ENCODE measurements at places on chromosomes 3 and 15.

- no peak for DNase-seq
These were observed 69.9 kb downstream of the FILIP1L start for GRCh38 chr3:100044369-100044768.

GRCh38 chr3:185042312-185043050 is 110.4 kb downstream of the C3orf70 start:
- DNase-seq = no peak

DNA sequence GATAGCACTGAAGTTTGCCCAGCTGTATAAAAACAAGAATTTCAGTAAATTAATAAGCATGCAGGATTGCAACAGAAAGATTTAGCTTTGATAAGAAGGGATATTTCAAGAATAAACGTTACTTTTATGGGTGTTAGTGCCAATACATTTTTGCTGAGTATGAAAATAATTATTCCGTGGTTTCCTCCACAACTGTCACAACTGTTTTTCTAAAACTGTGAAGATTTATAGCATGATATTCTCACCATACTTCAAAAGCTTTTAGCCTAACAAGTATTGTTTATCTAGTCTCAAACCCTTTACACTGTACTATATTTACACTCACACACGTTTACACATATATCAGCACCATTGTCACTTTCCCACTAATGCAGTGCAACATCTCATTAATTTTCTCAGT is 200.5 kb downstream of the TPRG1 start:
- DNase-seq = no peak

GRCh38 chr15:59448871-59449270 is 10.9 kb downstream of the FAM81A start:
- DNase-seq = no peak

GRCh38 chr15:71747128-71748083 is 62.9 kb upstream of the NR2E3 start:
- DNase-seq = no peak

DNA sequence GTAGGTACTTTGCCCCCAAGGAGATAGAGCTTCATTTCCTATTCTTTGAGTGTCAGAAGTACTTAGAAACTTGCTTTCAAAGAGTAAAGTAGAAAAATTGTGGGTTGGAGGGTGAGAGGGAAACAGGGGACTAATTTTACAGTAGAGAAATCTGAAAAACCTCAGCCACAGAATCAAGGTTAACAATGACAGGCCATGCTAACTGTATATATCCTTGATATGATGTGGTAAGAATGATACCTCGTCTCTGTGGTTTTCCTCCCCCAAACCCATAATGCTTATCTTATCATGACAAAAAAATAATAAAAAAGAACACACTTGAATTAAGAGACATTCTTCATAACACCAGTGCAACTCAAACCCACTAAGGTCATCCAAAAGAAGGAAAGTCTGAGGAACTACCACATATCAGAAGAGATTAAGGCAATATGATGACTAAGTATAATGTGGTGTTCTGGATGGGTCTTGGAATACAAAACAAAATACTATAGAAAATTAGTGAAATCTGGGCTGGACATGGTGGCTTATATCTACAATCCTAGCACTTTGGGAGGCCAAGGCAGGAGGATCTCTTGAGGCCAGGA is 360.4 kb downstream of the ULK4 start:
- DNase-seq = no peak

DNA sequence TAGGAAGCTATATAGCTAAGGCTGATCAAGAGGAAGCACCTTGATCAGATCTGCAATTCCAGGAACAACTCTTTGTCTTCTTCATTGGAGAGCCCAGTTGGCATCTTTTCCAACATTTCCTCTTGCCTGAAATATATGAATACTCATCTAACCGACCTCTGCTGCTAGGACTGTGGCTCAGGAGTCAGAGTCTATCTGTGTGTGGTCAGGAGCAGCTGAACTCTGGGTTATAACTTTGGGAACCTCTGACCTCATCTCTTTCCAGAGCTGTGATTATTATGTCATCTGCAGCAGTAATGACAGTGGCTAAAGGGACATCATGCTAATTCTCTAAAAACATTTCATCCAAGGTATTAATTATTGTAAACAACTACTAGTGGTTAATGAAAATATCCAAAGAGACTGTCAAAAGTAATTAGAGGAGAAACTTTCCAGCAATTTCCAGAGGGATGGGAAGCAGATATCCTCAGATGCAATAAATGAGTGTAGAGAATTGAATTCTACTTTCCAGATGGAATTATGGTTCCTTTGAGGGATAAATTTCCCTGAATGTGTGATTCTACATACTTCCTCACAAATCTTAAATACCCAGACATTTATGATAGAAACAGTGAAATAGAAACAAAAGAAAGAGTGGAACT is 11.5 kb upstream of the SPINK8 start:
- no peak for DNase-seq

DNA sequence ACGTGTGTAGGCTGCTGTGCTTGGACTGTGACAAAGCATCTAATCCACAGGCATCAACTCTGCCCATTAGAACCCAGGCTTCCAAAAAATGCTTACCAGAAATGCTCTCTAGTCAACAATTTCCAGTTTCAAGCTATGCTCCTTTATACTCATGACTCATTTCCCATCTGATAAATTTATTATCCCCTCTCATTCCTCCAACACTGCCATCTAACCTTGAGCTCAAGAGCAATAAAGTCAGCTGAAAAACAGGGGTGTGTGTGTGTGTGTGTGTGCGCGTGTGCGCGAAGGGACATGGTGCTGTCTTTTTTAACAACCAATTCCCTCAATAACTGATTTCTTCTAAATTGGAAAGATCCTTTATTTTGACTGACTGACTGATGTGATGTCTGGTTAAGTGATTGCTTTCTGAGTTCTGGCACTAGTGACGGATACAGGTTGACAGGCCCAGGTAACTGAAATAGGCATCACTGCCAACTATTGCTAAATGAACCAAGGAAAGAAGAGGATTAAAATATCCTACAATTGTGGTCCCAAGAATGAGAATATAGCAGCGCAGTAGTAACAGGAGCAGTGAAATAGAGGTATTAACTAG is 405.5 kb downstream of the ZNF385D start:
- no peak for DNase-seq

- no peak for DNase-seq
These were observed 824.6 kb upstream of the SEMA6D start for GRCh38 chr15:46892621-46893160.

DNA sequence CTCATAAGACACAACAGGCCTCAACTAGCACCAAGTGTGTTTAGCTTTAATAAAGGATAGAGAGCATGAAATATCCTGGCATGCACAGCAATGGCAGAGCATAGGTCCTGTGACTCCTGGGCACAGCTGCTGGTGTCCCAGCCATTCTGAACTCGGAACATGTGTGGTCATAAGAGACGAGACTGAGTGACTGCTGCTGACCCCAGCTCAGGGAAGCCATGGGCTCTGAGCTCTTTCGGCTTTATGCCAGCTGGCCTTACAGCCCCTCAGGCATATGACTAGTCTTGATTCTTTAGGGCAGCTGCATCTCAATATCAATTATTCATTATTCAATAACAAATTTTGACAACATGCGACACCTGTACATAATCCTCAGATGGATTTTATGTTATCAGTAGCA is 62.4 kb upstream of the TOPAZ1 start:
- DNase-seq = no peak

DNA sequence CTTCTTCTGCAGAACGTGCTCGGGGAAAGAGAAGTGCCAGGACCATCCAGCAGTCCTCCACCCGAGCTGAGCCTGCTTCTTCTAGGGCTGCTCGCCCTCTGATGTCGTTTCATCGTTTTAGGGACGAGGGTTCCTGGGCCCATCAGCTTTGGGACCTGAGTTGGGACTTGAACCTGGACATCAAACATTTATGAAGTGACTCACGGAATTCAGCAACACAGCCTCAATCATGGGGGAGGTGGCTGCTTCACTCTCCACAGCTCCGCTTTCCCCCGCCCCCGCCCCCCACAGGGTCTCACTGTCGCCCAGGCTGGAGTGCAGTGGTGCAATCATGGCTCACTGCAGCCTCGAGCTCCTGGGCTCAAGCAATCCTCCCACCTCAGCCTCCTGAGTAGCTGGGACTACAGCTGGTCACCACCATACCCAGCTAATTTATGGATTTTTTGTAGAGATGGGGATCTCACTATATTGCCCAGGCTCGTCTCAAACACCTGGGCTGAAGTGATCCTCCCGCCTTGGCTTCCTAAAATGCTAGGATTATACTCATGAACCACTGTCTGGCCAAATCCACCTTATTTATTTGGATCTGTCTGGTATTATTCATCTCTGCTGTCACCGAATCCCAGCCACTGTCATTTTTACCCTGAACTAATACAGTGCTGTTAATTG is 725 bp upstream of the SCAMP2 start:
- DNase-seq = no peak

GRCh38 chr3:10453431-10454163 is 51.8 kb downstream of the ATP2B2 start:
- DNase-seq = no peak

GRCh38 chr3:142149673-142149992 is 289 bp upstream of the TFDP2 start:
- no peak for DNase-seq

DNA sequence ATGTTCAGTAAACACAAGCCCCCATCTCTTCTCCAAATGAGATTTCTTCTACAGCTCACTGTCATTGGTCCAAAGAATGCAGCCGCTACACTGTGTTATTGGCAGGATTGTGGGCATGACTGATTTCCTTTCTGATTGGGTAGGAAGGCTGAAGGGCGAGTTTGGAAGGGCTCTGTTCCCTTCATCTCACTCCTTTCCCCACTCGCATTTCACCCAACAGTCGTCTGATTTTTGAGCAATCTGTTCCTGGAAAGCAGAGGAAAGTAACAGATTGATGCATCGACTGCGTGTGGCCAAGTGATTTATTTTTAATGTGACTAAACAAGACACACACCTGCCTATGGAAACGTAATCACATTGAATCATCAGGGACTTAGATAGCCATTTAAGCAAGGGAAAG is 55.5 kb downstream of the NOX5 start:
- DNase-seq = no peak

DNA sequence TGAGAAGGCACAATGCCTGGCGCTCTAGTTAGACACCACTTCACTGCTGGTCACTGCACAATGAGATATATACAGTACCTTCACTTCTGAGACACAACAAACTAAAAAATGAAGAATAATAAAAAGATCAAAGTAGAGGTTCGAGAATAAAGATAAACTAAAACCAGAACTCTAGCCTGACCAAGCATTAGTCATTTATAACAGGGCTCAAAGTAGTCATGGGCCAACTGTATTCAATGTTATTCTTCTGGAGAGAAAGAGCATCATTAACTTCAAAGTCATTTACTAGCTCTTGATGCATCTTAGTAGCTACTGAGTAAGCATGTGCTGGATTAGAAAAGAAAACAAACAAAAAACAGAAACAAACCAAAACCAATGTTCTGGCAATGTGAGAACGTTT is 145.2 kb downstream of the SSR3 start:
- no peak for DNase-seq

DNA sequence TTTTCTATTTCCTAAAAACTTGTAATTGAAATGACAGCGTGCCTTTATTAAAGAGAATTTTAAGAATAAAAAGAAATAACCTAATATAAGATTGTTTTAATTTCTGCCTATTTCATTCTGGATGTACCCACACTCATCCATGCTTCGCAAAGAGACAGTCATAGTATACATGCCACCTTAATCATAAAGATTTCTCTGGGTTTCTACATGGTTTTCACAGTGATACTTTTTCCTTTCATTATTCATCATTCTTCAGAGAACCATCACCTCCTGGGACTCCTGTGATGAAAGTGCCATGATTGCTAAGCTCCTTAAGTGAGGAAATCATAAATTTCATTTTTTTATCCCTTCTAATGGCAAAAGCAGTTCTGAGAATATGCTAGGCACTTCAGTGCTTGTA is 4.3 kb upstream of the CCR8 start:
- no peak for DNase-seq

DNA sequence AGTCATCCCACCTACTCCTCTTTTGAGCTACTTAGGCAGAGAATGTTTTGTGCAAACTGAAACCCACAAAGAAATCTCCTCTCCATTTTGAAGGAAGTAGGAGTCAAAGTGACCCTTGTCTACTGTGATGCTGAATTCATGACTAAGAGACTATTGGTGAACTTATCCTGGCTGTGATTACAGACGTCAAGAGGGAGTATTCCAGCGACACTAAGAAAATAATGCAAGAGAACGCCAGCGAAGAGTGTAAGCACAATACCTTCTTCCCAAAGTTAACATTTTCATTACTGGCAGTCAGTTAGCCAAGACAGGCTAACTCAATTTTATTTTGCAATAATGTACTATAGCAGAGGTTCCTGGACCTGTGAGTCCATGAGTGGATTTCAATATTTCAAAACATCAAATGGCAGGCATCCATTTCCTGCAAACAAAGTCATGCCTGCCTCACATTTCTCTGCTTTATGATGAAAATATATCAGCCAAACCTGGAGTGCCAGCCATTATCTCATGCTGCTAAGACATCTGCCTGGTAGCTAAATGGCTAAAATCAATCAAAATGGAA is 59.0 kb downstream of the CTNNB1 start:
- no peak for DNase-seq

GRCh38 chr15:76514282-76514681 is 177.7 kb downstream of the ISL2 start:
- no peak for DNase-seq

GRCh38 chr3:157159037-157159761 is 748 bp downstream of the CCNL1 start:
- peak; percentile 55 for DNase-seq

DNA sequence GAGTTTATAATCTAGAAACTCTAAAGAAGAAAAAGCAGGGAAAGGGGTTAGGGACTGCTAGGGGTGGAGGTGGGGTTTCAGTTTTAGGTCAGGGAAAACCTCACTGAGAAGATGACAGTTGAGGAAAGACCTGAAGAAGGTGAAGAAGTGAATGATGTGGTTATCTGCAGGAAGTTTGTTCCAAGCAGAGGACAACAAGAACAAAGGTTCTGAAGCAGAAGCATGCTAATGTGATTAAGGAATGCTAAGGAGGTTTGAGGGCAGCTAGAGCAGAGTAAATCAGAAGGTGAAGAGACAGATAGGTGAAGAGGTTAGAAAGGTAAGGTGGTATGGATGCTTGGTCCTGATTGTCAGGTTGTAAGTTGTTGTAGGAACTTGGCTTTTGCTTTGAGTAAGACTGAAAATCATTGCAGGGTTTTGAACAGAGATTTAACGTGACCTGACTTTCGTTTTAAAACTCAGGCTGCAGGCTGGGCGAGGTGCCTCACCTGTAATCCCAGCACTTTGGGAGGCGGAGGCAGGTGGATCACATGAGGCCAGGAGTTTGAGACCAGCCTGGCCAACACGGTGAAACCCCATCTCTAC is 8.6 kb downstream of the OXSR1 start:
- DNase-seq = no peak

GRCh38 chr3:52288674-52289073 is 1.0 kb downstream of the GLYCTK start:
- DNase-seq = no peak

DNA sequence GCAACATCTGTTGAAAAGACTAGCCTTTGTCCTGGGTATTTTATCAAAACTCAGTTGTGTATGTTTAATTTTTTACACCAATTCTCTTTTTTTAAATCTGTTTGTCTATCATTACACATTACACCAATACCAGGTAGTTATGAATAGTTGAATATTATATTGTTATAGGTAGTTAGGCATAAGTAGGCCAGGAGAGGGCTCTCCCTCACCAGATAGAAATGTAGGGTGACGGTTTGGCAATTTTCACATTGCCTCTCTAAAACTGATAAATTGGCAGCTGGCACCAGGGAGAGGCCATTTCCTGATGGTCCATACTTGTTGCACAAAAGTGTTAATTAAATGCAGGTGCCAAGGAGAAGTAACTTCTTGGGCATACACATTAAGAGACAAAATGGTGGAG is 483.1 kb upstream of the EPHA6 start:
- no peak for DNase-seq

All from stimulated activated CD4-positive, alpha-beta T cell treated with anti-CD3 and anti-CD28 coated beads, Interleukin-1b, Interleukin-23, amount 100 ng/mL, for 1 hour (primary cell).